Mesothelial cell of epicardium (in vitro differentiated cells): ENCODE measurements at places on chromosomes 1 and 21. TPM values are rescaled to one million over a fixed set of nuclear protein-coding genes. Genes with fewer than 3 reads are reported as not detected.
A peak's percentile ranks its signal among the peaks of the same experiment; 100 is the strongest.

DNA sequence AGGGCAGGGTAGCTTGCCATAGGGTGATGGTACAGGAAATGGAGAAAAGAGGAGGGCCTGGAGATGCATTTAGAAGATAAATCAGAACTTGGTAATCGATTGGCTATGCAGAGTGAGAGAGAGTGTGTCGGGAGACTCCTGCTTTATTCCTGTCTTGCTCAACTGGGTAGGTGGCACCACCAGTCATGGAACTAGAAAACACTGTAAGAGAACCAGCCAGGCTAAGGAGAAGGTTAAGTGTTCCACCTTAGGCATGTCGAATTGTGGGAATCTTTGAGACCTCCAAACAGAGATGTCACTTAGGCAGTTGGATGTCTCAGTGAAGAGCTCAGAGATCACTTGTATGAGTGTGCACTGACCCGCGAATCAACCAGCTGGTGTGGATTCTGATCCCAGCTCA lies 28.7 kb upstream of the RD3 start:
- H3K4me1 ChIP-seq = peaks cover 2% of the 10 kb centered on the region
- DNase-seq = no peak
- H3K36me3 ChIP-seq = no peaks in the 10 kb centered on the region
- no peak overlapping the region for H3K4me3 ChIP-seq

GRCh38 chr1:231683439-231684165 lies 57.0 kb downstream of the DISC1 start:
- no peak overlapping the region for H3K4me3 ChIP-seq
- H3K27ac ChIP-seq = no peak overlapping the region
- DNase-seq = no peak

DNA sequence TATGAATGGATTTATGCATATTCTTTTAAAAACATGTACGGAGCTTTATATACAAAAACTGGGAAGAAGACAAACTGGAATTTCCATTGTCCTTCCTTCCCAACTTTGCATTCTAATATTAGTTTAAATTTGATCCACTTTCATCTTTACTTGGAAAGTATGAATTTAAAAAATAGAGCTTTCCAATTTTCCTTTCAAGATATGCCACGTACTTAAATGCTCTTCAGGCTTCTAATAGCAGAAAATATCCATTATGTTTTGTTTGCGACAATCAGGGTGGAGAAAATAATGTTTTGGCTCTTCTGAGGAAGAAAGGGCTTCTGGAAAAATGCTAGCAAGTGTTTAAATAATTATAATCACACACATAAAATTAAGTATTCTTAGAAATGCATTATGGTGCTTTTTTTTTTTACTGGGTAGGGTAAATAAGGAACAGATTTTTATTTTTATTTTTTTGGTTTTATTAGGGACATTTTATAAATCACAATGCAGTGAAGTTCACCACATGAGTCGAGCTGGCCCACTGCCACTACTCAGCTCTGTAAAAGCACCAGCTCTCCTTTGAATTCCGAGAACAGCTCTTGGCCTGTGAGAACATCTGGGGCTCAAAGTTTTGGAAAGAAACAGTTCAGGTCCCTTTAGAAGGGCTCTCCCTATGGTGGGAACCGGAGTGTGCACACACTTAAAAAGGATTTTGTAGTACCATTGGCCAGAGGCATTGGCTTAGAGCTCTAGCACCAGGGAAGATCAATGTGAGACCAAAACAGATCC lies 287.4 kb upstream of the LYPLAL1 start:
- no peaks in the 10 kb centered on the region for H3K36me3 ChIP-seq
- peak overlapping the region; percentile 74 for H3K27ac ChIP-seq
- H3K4me1 ChIP-seq = peaks cover 14% of the 10 kb centered on the region
- H3K27me3 ChIP-seq = no peaks in the 10 kb centered on the region

DNA sequence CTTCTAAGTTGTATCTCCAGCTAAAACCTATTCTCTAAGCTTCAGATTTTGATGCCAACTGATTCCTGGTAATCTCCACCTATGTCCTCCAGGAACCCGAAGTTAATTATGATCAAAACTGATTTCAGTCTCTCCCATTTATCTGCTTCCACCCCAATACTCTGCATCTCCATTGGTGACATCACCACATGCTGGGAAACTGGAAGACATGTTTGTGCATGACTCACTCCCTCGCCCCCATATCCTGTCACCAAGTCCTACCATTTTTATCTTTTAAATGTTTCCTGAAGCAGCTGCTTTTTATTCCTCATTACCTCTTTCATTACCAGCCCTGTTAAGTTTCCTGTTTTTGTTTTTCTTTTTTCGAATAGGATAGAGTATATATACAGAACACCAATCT lies 228.5 kb downstream of the LRRC40 start:
- H3K4me3 ChIP-seq = no peak overlapping the region
- no peak for DNase-seq
- H3K36me3 ChIP-seq = no peaks in the 10 kb centered on the region
- no peak overlapping the region for H3K27ac ChIP-seq

GRCh38 chr1:153683854-153684253 lies 5.4 kb downstream of the NPR1 start:
- no peak for DNase-seq
- H3K4me3 ChIP-seq = no peak overlapping the region
- peaks cover 1% of the 10 kb centered on the region for H3K36me3 ChIP-seq
- no peak overlapping the region for H3K27ac ChIP-seq

DNA sequence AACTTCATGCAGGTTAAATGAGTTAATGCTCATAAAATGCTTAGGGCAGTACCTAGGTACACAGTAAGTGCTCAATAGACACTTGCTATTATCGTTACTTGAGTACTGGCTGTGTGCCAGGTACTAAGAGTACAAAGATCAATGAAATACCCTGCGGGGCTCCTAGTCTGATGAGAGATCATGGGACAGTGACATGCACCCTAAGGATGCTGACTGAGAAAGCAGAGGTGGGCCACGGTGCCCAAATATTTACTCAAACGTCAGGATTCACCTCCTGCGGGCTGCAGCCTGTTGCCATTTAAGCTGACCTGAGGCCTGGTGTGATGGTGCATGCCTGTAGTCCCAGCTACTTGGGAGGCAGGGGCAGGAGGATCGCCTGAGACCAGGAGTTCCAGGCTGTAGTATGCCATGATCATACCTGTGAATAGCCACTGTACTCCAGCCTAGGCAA lies 19.8 kb upstream of the LUZP1 start:
- no peaks in the 10 kb centered on the region for H3K4me1 ChIP-seq
- H3K27ac ChIP-seq = no peak overlapping the region
- H3K4me3 ChIP-seq = no peak overlapping the region
- H3K27me3 ChIP-seq = peaks cover 9% of the 10 kb centered on the region
- no peak for DNase-seq
- no peaks in the 10 kb centered on the region for H3K36me3 ChIP-seq

- peaks cover 21% of the 10 kb centered on the region for H3K27me3 ChIP-seq
- no peaks in the 10 kb centered on the region for H3K36me3 ChIP-seq
- H3K4me3 ChIP-seq = no peak overlapping the region
- no peak for DNase-seq
- H3K27ac ChIP-seq = no peak overlapping the region
- peaks cover 6% of the 10 kb centered on the region for H3K4me1 ChIP-seq
Observed at GRCh38 chr21:37562920-37563640, 196.5 kb downstream of the DYRK1A start.

DNA sequence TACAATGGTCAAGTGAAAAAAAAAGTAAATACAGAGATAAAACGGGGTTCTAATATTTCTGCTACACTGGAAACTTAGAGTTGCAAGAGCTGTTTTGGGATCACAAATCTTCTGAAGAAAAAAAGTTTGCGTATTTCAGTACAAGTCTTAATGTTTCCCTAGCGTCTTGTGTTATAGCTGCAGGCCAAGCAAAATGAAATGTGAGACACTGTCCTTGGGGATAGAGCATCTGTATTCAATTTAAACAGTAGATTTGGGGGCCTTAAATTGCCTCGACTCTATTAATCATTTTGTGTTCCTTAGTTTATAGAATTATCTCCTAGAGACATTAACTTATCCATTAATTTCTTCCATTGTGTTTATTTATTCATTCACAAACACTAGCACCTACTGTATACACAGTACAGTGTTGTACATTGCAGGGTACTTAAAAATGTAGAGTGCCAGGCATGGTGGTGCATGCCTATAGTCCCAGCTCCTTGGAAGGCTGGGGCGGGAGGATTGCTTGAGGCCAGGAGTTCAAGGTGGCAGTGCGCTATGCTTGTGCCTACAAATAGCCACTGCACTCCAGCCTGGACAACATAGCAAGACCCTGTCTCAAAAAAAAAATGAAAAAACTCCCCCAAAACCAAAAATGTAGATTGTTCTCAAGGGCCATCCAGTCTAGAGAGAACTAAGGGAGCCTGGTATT lies 7.9 kb downstream of the DISC1 start:
- H3K4me1 ChIP-seq = peaks cover 11% of the 10 kb centered on the region
- H3K36me3 ChIP-seq = peaks cover 5% of the 10 kb centered on the region
- no peaks in the 10 kb centered on the region for H3K27me3 ChIP-seq
- no peak for DNase-seq
- H3K4me3 ChIP-seq = no peak overlapping the region

DNA sequence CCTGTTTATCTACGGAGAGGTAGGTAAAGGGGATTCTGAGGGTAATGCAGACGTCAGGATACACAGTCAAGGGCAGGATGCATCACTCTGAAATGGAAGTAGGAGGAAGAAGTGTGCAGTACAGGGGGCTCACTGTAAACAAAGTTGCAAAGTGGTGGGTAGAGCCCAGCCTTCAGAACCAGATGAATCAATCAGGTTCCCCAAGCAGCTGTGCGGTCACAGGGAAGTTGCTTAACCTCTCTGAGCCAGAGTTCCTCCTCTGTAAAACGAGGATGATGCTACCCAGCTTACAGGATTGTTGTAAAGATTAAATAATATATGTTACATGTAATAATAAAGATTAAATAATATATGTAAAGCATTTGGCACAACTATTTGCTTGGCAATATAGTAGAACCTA lies 13.5 kb upstream of the MYOM3 start:
- H3K4me3 ChIP-seq = no peak overlapping the region
- no peak for DNase-seq
- H3K36me3 ChIP-seq = no peaks in the 10 kb centered on the region
- H3K4me1 ChIP-seq = peaks cover under 1% of the 10 kb centered on the region
- no peak overlapping the region for H3K27ac ChIP-seq

GRCh38 chr1:39103328-39104157 lies 77.4 kb downstream of the NDUFS5 start:
- peak overlapping the region; percentile 64 for H3K4me3 ChIP-seq
- H3K36me3 ChIP-seq = no peaks in the 10 kb centered on the region
- H3K27ac ChIP-seq = peak overlapping the region; percentile 91
- no peak for DNase-seq

Gene CDA
- total RNA-seq = 0.64 to 1.5 TPM (median 0.94 TPM) in 3 replicates

Gene FMO1
- 0.23 TPM in 1 of 3 replicates, not detected in the others for total RNA-seq
